Renal cortex interstitium (tissue), 15 donors: ENCODE measurements at places on chromosomes 16 and 17.

DNA sequence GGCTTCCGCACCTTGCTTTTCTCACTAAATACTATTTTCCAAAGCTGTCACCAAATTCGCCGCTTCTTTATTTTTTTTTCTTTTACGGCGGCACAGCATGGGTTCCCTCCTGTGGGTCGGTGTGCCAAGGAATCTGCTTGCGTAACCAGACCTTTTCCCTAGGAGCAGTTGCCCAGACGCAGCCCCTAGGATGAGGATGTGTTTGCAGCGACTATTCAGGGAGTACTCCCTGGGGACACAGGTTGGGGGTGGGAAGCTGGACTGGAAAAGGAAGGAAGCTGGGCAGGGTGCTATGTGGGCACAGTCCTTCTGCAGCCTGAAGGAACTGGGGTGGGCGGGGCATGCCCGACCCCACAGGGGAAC, 49.0 kb upstream of the ZCCHC14 start:
- DNase-seq: no peak

DNA sequence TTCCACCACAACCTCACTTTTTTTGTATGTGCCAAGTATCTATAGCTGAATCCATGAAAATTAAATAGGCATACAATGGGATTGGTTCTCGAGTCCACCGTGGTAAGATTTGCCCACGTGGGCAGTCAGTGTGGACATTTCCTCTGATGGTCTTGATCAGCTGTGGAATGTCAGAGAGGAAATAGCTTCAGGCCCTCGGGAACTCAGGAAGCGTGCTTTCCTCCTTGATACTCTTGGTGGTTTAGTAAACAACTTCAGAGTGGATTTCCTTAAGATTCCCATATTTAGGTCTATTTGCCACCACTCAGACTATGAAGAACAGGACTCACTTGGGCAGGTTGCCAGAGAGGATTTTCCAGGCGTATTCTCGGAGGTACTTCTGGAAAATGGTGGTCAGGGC, 152.5 kb downstream of the VPS53 start:
- no peak for DNase-seq

DNA sequence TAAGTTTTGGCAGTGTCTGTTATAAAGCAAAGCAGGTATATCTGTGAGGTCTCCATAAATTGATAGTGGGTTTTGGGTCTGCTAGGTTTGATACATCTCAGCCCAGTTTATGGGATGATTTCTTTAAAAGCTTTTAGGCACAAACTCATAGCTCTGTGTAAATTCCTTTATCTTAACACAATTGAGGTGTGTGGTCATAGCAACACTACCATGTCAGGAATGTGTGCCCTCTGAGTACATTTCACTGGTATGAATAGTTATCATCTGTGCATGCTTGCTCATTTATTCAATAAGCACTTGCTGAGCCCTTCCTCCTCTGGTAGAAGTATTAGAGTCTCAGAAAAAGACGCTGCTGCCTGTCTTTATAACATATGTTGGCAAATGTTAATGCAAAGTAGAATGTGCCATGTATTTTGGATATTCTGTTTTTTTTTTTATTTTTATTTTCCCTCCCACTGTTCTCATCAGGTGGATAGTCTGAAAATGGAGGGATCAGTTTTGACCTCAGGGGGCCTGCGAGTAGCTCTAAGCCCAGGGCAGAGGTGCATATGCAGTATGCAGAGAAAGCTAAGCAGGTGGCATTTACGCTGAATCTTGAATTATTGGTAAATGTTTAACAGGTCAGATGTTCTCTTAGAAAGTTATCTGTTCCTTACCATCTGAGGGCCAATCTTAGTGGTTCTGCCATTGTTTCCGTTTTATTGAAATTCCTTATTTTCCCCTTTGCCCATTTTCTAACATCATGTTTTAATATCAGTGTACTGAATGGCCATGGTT, 90.7 kb downstream of the WNT3 start:
- no peak for DNase-seq

DNA sequence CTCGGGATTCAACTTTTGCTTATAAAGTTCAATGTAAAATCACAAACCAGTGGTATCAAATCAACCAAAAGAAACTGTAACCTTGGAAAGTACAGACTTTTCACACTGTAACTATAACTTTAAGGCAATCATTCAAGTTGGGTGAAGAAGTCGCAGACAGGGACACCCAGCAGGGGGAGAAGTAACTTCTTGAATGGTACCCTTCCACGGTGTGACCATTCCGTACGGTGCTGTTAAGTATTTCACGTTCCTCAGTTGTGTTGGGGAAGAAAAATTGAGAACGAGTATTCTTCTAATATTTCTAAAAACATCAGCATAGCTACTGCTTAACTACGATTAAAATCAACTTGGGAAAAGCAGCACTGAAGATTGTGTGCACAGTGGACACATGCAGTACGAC, 55.8 kb downstream of the MYH10 start:
- no peak for DNase-seq

DNA sequence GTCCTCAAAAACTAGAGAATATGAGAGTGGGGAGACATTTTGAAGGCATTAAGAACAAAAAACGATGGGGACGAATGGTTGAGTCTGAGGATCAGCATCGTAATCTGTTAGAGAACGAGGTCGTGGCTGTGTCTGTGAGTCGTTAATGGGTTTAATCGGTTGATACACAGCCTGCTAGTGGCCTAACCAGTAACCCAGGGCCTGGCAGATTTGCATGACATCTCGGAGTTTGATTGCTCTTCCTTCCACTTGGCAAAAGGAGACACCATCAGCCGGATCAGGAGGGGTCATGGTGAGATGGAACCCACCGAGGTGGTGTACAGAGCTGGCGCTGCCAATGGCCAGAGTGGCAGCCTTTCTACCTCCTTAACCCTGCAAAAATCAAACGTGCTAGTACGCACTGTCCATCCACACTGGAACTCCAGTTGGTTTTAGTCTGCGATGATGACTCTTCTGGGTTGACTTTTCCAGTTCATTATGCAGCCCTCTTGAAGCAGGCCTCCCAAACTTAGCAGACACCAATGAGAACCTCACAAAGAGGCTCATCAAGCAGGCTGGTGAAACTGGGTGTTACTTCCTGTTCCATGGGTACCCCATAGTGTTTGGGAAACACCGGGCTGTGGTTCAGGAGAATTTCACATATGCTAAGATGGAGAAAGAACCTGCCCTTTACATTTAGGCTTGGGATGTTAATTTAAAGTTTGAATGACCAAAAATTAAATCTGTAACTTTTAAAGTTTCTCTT, 4.1 kb downstream of the HS3ST3B1 start:
- no peak for DNase-seq

DNA sequence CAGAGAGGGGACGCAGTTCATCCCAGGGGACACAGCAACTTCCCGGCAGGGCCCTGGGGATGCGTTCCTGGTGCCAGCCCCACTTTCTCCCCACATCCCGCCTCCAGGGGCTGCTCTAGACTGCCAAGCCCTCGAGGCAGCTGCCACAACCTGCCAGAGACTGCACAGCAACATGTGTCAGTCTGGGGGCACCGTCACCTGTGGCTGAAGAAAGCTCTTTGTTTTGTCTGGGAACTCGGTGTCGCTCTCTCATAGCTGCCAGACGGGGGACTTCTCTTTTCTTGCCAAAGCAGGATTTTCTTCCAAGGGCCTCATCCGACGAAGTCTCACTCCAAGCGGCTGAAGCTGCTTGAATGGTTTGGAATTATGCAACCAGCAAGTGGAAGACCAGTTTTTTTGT, 43.7 kb downstream of the COTL1 start:
- no peak for DNase-seq

- no peak for DNase-seq
These were observed 39.4 kb downstream of the HEATR6 start for GRCh38 chr17:60039114-60039846.

DNA sequence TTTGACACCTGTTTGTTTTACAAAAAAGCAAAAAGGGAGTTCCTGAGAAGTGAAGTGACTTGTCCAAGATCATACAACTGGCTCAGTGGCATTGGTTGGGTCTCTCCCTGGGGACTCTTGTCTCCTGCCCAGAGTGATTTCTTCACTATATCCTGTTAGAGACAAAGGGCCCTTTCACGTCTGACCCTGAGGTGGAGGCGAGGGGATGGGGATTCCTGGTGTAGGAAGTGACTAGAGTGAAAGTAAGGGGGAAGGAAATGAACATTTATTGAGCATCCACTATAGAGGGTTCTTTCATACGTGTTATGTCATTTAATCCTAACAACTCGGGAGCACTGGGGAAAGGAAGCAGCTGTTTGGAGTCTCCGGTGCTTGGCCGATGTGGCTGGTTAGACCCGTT, 9.0 kb downstream of the ITGB3 start:
- no peak for DNase-seq

DNA sequence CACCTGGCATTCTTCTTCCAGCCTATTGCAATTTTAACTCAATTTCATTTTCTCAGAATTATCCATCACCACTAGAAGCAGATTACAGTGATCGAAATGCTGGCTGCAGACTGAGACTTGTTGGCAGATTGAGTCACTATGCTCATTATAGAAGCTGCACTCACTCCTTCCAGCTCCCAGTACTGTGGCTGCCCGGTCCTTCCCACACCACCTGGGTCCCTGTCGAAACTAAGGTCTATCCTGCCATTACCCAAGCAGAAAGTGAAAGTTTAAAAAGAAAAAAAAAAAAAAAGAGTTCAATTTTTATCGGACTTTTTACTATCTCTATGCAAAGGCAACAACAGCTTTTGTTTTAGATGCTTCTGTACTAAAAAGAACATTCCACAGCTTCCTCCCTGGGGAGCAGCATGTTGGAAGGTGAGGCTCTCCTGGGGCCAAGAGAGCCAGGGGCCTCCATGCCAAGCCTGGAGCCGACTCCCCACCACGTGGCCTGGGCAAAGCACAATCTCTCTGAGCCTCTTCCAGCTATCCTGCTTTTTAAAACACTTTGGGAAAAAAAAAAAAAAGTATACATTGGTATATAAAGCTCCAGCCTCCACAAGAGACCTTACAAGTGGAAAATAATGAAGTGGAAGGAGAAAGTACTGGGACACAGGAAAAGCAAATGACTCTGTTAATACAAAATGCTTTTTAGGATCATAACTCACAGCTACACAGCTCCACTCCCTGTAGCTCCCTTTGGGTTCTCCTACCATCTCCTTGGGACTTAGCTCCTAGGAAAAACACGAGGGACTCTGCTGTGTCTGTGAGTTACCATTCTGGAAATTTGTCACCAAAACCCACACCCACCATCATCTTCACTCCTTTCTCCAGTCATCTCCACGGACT, 77.8 kb downstream of the USP31 start:
- no peak for DNase-seq

DNA sequence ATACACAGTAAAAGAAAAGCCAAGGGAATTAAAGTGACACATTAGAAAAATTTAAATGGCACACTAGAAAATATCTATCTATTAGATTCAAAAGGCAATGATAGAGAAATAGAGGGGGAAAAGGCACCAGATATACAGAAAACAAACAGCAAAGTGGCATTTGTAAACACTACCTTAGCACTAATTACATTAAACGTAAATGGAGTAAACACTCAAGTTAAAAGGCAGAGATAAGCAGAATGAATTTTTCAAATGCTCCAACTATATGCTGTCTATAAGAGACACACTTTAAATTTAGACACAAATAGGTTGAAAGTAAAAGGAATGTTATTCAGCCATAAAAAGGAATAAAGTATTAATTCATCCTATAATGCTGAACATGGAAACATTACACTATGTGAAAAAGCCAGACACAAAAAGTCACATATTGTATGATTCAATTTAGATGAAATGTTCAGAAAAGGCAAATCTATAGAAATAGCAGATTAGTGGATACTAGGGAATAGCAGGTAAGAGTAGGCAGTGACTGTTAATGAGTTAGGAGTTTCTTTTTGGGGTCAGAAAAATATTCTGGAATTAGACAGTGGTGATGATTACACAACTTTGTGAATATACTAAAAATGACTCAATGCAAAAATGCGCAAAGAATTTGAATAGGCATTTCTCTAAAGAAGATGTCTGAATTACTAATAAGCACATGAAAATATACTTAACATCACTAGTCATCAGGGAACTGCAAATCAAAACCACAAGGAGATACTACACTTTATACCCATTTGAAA, 92.4 kb downstream of the BRIP1 start:
- no peak for DNase-seq

DNA sequence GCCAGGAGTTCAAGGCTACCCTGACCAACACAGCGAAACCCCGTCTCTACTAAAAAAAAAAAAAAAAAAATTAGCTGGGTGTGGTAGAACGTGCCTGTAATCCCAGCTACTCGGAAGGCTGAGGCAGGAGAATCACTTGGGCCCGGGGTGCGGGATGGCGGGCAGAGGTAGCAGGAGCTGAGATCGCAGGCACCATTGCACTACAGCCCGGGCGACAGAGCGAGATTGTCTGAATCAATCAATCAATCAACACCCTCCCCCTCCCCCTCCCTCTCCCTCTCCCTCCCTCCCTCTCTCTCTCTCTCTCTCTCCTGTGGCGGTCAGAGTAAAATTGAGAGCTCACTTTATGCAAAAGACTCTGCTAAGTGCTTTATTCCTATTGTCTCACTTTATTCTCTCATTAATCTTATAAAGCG, 1.2 kb downstream of the HSDL1 start:
- DNase-seq: no peak

DNA sequence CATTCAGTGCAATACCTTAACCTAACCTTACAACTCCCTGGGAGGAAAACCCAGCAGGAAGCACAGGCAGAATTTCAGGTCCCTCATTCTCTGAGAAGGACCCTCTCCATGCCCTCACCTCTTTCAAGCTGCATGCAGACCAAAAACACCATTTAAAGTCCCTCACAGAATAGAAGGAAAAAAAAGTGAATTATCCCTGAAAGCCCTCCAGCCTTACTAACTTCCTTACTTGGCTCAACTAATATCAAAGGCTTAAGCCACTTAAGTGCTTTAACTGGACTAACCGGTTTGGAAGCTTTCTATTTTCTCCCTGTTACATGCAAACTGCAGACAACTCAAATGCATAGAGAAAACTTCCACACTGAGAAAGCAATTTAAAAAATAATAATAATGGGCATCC, 60.5 kb downstream of the ADAMTS18 start:
- no peak for DNase-seq

DNA sequence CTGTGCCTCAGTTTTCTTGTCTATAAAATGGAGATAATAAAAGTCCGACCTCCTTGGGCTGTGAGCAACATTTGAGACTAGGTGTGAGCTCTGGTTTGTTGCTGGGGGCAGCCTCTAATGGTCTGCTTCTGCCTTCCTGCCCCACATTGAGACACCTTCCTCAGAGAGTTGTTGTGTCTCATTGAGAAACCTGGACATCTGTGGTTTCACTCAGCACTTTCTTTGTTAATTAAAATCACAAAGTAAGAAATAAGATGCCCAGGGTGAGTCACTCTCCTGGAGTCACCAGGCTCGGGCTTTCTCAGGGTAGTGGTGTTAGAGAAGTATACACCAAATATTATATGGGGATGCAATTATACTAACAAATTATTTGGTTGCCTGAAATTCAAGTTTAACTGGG, 389.2 kb upstream of the SALL1 start:
- DNase-seq: no peak

DNA sequence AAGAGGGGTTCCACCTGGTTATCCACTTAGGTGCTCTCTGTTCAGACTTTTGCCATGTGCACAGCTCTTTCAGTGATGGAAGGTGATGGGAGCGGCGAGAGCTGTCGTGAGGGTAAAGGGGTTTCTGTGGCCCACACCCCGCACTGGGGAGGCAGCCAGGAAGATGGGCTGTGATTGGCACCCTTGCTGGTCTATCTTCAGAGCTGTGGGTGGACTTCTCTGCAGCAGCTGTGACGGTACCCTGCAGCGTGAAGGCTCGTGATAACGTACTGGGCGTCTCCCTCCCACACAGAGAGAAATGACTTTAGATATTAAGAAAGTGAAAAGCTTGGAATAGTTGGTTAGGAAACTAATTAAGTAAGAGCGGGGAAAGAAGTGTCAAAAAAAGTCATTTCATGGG, 45.8 kb downstream of the MPRIP start:
- no peak for DNase-seq

GRCh38 chr17:40559954-40560591, 5.2 kb downstream of the CCR7 start:
- peak; percentile 87 for DNase-seq

- no peak for DNase-seq
These were observed 31.6 kb upstream of the ASIC2 start for GRCh38 chr17:33324736-33325135.
